Fibroblast of lung (primary cell): ENCODE measurements at places on chromosomes 1 and 21. TPM values are rescaled to one million over a fixed set of nuclear protein-coding genes. Genes with fewer than 3 reads are reported as not detected.

ATP6V0B gene
- total RNA-seq, result 102 and 121 TPM in 2 replicates

LRRIQ3 gene
- total RNA-seq, result 1.0 and 1.3 TPM in 2 replicates

HSD3B2 gene
- not detected in 2 replicates for total RNA-seq

NADK gene
- total RNA-seq, result 25.7 and 35.0 TPM in 2 replicates

FAM3B gene
- not detected in 2 replicates for total RNA-seq

DMBX1 gene
- not detected in 2 replicates for total RNA-seq

E2F2 gene
- total RNA-seq, result 0.17 TPM in 1 of 2 replicates, not detected in the other

HMCN1 gene
- 6.8 and 12.3 TPM in 2 replicates for total RNA-seq

TENT5C gene
- total RNA-seq, result 6.2 and 8.1 TPM in 2 replicates

FLG2 gene
- total RNA-seq, result not detected in 2 replicates

TRAF3IP3 gene
- total RNA-seq, result not detected in 2 replicates

TRIM67 gene
- under 0.01 and 0.17 TPM in 2 replicates for total RNA-seq

FMOD gene
- total RNA-seq, result 3.3 and 15.4 TPM in 2 replicates

LCE1E gene
- not detected in 2 replicates for total RNA-seq

FAM131C gene
- total RNA-seq, result 0.26 and 0.50 TPM in 2 replicates

WNT4 gene
- under 0.01 TPM in 1 of 2 replicates, not detected in the other for total RNA-seq

IL20 gene
- not detected in 2 replicates for total RNA-seq

PCP4 gene
- total RNA-seq, result not detected in 2 replicates

TSNAX gene
- 28.8 and 30.2 TPM in 2 replicates for total RNA-seq

OPTC gene
- not detected in 2 replicates for total RNA-seq

RTCA gene
- 35.4 and 45.9 TPM in 2 replicates for total RNA-seq

ADCY10 gene
- under 0.01 and 0.17 TPM in 2 replicates for total RNA-seq

MAP10 gene
- total RNA-seq, result 2.6 TPM in 2 replicates

LRP8 gene
- total RNA-seq, result 3.1 and 8.4 TPM in 2 replicates

TAL1 gene
- total RNA-seq, result under 0.01 TPM in 1 of 2 replicates, not detected in the other

OR2L8 gene
- 0.17 TPM in 1 of 2 replicates, not detected in the other for total RNA-seq

FCRL3 gene
- total RNA-seq, result not detected in 2 replicates

OVAAL gene
- not detected in 2 replicates for total RNA-seq

TEKT2 gene
- total RNA-seq, result 0.26 and 0.50 TPM in 2 replicates

SH2D2A gene
- not detected in 2 replicates for total RNA-seq

LIN9 gene
- total RNA-seq, result 2.8 TPM in 2 replicates

ECM1 gene
- 7.7 and 25.1 TPM in 2 replicates for total RNA-seq

HORMAD1 gene
- under 0.01 TPM in 1 of 2 replicates, not detected in the other for total RNA-seq

WDR64 gene
- not detected in 2 replicates for total RNA-seq

LCE1A gene
- not detected in 2 replicates for total RNA-seq

AMY1C gene
- total RNA-seq, result not detected in 2 replicates

KRTAP19-8 gene
- total RNA-seq, result not detected in 2 replicates

HES4 gene
- 1.5 and 2.0 TPM in 2 replicates for total RNA-seq

RIIAD1 gene
- total RNA-seq, result not detected in 2 replicates

FCN3 gene
- not detected in 2 replicates for total RNA-seq
